Activated CD4-positive, alpha-beta T cell treated with anti-CD3 and anti-CD28 coated beads, Interleukin-10, Interleukin-2, amounts not matched to agents 100 ng/mL and 50 ng/mL, durations not matched to agents 16 hours and 8 hours (primary cell): ENCODE measurements at places on chromosomes 1 and 21.

DNA sequence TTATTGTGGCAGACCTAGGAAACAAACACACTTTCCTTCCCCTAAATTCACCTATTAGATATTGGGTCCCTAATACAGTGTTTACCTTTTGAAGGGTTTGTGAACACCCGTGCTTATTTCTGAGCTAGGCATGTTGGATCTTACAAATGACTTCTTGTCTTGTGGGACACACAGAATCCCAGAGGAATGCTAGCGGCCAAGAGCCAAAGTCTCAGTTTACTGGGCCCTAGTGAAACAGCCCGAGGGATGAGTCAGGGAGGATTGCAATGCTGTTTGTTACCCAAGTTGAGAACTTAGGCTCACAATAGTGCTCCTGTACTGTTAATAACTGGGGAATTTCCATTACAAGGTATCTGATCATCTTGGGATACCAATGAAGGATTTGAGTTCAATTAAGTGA lies 100.1 kb upstream of the AKT3 start:
- DNase-seq = no peak

DNA sequence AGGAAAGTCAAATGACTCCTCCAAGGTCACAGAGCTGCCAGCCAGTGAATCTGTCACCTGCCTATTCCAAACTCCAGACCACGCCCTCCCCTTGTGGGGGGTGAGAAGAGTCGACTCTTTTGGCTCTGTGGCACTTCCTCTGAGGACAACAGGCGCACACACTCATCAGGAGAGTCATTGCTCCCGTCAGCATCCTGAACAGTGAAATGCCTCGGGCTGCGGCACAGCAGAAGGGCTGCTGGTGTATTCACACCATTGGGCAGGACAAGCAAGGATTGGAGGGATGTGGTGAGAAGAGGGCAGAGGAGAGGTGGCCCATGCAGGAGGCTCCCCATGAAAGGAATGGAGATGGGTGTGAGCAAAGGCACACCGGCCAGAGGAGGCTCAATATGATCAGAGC lies 239.0 kb downstream of the TOMM20 start:
- no peak for DNase-seq

DNA sequence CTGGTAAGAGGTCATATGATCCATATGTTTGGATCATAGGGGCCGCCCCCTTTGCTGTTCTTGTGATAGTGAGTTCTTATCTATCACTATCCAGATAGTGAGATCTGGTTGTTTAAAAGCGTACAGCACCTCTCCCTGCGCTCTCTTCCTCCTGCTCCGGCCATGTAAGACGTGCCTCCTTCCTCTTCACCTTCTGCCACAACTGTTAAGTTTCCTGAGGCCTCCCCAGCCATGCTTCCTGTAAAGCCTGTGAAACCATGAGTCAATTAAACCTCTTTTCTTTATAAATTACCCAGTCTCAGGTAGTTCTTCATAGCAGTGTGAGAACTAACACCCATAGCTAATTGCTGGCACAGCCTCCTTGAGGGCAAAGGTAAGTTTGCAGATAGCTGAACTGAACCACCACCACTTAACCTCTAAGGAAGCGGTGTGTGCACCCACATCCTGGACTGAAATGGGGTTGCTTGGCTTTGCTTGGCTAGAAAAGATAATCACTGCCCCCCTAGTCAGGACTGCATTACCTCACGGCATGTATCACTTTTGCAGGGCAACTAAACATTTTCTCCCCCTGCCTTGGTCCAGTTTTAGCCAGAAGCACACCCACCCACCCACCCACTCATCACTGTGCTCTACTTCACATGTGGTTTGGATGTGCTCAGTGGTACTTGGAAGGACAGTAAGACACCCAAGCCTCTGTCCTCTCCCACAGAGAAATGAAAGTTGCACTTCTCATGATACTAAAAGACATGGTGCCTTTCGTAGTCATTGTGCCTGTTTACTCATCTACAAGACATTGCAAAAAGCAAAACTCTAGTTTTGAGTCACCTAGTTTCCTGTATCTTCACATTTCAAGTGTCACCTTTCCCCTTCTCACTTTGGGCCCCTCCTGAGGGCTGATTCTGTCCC lies 23.1 kb upstream of the PTAFR start:
- peak; percentile 96 for DNase-seq

- no peak for DNase-seq
These were observed 15.6 kb downstream of the BACE2 start for GRCh38 chr21:41183575-41183974.
